SJSA1 (cell line): ENCODE measurements at places on chromosomes 11 and 22.

GRCh38 chr11:17629113-17629512 lies 82.1 kb downstream of the OTOG start:
- no peak for DNase-seq

DNA sequence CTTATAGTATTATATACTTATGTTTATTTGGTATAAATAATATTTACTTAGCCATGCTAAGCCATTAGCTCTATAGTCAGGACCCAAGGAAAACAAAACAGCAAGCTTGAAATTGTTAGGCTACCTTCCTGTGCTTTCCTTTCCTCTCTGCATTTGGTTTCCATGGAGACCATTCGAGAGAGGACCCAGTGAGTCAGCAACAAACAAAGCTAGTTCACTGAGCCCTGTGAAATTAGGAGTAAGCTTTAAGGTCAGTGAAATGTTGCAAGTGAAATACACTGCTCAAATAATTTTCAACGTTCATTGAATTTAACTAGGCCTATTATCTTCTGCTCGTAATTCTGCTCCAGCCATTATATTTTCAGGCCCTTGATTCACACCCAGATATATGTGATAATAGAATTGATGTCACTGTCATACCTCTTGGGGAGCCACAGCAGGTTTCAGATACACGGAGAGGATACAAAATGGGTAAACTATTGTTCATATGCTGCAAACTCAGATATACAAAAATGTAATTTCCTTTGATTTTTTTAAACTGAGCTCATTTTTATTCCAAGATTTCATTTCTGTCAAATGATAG lies 9.1 kb upstream of the OR10D3 start:
- peak; percentile 48 for DNase-seq

GRCh38 chr22:46293577-46294260 lies 3.0 kb upstream of the GTSE1 start:
- DNase-seq: no peak

DNA sequence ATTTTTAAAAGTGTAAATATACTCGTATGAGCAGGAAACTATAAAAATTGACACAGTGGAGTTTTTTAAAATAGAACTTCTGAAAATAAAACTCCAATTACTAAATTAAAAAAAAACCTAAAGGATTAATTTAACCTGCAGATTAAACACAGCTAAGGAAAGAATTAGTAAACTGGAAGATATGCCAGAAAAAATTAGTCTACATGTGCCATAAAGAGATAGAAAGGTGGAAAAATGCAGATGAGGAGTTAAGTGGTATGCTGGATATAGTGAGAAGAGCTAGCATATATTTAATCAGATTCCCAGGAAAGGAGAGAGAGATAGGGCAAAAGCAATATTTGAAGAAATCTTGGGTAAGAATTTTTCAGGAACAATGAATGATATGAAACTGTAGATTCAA lies 315.8 kb upstream of the CADM1 start:
- DNase-seq: no peak

- DNase-seq: no peak
These were observed 75.1 kb upstream of the LUZP2 start for GRCh38 chr11:24421766-24422165.

DNA sequence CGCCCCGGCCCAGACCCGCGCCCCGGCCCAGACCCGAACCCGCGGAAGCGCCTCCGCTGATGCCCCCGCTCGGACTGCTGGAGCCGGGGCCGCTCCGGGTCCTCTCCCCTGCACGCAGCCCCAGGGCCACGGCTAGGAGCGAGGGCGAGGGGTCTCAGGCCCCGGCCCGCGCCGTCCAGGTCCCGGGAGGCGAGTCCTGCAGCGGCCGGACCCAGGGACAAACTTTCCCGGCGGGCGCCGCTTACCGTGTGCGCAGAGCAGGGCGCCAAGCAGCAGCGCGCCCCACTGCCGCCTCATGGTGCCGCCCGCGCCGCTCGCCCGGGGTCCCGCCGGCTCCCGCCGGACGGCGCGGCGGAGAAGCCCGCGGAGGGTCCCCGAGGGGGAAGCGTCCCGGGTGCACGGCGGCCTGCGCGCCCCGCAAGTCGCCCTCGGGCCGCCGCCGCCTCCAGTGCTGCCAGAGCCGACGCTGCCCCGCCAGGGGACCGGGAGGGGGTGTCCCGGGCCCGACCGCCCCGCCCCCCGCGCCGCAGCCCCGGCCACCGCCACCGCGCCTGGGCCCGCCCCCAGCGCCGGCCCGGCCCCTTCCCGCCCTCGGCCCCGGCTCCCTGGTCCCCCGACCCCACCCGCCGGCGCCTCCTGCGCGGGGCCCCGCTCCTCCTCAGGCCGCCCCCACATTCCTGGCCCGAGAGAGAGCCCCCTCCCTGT lies at the start of gene LRP4:
Gene LRP4 (minus strand): TSS at position 468 of the 705 bp plus-strand sequence. CDS start 171 bp downstream, at position 297.
- DNase-seq: no peak

GRCh38 chr11:26026078-26026477 lies 305.9 kb upstream of the ANO3 start:
- DNase-seq: no peak

DNA sequence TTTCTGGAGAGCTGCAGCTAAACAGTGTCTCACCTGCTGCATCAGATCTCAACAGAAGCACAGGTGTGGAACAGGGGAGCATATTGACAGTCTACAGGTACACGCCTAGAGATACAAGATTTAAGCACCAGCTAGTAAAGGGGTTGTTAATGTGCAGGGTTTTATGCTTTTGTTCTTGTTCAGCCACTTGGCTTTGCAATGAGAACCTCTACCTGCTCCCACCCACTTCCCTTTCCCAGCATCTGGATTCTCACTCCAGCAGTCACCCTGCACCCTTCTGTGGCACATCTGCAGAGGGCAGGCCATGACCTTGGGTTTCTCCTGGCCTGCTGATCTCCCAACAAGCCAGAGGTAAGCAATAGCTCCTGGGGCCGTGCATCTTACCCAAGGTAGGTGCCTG lies 446.6 kb downstream of the BUD13 start:
- DNase-seq: no peak

- DNase-seq: no peak
These were observed 97.0 kb upstream of the PGR start for GRCh38 chr11:101226617-101227016.

GRCh38 chr11:35798423-35798822 lies 135.8 kb downstream of the TRIM44 start:
- no peak for DNase-seq

- no peak for DNase-seq
These were observed 65.1 kb downstream of the BTG4 start for GRCh38 chr11:111447112-111447471.

- no peak for DNase-seq
These were observed 46.9 kb downstream of the PANX1 start for GRCh38 chr11:94175535-94175934.

GRCh38 chr11:70703141-70704064 lies 305.1 kb downstream of the CTTN start:
- no peak for DNase-seq

DNA sequence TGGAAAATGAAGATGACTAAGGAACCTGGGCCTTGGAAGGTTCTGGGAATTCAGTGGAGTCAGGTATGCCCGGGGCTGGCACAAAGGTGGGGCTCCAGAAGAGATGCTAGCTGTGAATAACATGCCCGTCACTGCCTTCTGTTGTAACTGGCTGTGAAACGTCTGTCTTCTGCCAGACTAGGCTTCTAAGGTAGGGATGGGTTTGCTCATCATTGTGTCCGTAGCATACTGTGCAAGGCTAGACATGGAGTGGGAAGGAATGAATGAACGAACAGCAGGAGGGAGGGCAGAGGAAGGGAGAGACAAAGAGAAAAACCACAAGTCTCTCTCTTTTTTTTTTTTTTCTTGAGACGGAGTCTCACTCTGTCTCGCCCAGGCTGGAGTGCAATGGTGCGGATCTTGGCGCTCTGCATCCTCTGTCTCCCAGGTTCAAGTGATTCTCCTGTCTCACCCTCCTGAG lies 327.4 kb downstream of the MN1 start:
- no peak for DNase-seq

- no peak for DNase-seq
These were observed 32.9 kb downstream of the RPL27A start for GRCh38 chr11:8715501-8715900.
